T-helper 1 cell treated with Interleukin-12 subunit alpha and Interleukin-12 subunit beta and Interleukin-4 antibody, amounts not matched to agents 30 ng/mL and 1 ng/mL, for 36 hours (primary cell): ENCODE measurements at places on chromosomes 12 and 14. TPM values are rescaled to one million over a fixed set of nuclear protein-coding genes. Genes with fewer than 3 reads are reported as not detected.

The GLI1 gene
- 0.51 and 0.76 TPM in 2 replicates for total RNA-seq

The NACA gene
- 717 TPM in 2 replicates for total RNA-seq

The ADCY4 gene
- 4.3 and 5.3 TPM in 2 replicates for total RNA-seq

The ANG gene
- total RNA-seq, result 1.1 and 1.6 TPM in 2 replicates

The PMEL gene
- total RNA-seq, result not detected in 2 replicates

The WSCD2 gene
- not detected in 2 replicates for total RNA-seq

The SIRT4 gene
- total RNA-seq, result 1.6 and 3.0 TPM in 2 replicates

The A2ML1 gene
- not detected in 2 replicates for total RNA-seq

The MYF5 gene
- total RNA-seq, result not detected in 2 replicates

The CEBPE gene
- total RNA-seq, result 0.34 TPM in 1 of 2 replicates, not detected in the other

The FAM90A1 gene
- total RNA-seq, result 0.07 TPM in 1 of 2 replicates, not detected in the other

The DEPDC4 gene
- total RNA-seq, result 0.74 and 1.9 TPM in 2 replicates

The TPH2 gene
- not detected in 2 replicates for total RNA-seq

The AMDHD1 gene
- total RNA-seq, result 0.10 and 1.8 TPM in 2 replicates

The EIF2S3B gene
- 0.66 TPM in 2 replicates for total RNA-seq
